ENCODE measurements at places on chromosomes 11 and 22.

- no peak for DNase-seq
Measured at GRCh38 chr22:47199261-47199978, 437.0 kb downstream of the TBC1D22A start.

DNA sequence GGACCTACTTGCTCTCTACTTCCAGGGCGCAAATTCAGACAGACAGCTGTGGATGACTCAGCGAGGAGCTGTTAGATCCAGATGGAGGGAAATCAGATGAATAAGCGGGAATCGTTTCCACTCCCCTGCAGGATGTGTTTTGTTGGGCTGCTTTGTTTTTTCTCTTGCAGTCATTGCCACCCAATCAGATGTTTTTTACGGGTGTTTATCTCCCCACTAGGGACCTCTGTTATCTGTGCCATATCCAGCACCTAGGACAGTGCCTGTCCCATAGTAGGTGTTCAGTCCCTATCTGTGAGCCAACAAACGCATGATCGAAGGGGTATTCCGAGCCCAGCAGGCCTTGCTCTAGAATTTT is 51.1 kb upstream of the PARVG start:
- no peak for DNase-seq

DNA sequence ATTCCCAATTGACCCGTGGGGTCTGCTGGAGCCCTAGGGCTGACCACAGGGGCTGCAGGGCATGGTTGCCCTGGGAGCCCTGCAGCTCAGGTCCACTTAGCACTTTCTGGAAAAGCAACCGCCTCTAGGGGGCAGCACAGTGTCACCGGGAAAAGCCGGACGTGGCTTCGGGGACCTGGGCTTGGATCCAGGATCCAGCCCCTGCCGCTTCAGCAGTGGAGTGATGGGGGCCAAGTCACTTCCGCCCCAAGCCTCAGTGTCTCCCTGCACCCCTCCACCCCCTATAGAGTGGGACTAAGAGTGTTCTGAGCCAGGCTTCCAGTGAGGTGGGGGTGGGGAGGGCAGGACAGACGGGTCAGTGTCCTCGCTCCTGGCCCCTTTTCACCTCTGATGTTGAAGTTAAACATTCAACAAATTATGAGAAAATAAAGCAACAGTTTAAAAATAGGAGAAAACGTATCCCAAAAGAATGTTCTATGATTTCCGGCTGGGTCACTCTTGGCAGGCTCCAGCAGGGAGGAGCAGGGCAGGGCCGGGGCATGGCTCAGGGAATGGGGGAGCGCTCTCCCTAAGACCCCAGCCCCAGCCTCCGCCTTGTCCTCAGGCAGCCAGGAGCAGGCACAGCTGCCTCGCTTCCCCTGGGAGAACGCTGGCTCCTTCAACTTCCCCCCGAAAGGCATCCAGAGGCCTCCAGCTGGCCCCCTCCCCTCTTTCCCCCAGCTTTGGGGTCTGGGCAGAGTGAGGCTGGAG is 96.5 kb upstream of the FGF3 start:
- DNase-seq: no peak

GRCh38 chr11:78789375-78789774 is 214.7 kb upstream of the NARS2 start:
- no peak for DNase-seq

- no peak for DNase-seq
Measured at GRCh38 chr22:41539146-41540005, 4.9 kb downstream of the POLR3H start.

DNA sequence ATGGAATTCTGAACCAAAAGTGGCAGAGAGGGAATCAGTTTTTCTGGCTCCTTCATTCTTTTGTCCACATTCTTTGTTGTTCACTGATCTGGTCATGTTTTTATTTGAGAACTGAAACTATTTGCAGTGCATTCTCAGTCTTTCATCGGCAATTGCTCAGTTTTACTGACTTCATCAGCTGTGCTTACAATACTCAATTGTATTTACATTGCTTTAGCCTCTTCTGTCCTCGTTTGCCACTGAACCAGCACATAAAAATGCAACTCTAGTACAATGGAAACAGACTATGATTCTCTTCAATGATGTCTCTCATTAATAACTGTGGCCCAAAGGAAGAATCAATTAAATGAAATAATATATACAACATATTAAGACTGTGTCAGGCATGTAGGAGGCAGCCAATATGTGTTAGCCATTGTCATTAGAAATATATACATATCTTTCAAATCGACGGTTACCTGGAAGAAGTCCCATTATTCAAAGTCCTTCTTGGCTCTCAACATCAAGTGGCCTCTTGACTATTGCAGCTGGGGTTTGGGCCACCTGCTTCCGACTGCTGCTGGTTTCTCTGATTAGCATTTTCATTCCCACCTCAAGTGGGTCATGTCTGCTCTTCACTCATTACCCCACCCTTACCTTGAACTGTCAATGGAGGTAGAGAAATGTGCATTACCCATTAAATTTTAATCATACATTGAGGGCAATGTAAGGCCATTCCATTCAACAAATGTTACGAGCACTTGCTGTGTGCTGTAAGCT is 600.1 kb downstream of the INSC start:
- DNase-seq: no peak

GRCh38 chr11:1348146-1348795 is 38.8 kb upstream of the TOLLIP start:
- DNase-seq: no peak

DNA sequence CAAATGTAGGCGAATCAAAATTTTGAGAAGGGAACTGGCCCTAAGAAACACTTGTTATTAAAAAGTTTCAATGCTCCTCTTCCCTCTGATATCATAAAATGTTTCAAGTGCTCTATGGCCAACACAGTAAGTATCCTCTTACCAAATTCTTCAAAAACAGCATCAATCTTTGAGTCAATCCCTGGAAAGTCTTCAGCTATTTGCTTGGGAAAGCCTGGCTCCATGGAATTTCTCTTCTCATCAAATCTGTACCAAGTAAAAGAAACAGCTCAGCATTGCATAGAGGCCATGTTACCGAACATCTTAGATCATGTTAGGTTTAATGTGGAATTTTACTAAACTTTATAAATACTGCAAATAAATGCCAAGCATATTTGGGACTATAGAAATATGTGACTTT is 6.3 kb downstream of the MMP3 start:
- DNase-seq: no peak

DNA sequence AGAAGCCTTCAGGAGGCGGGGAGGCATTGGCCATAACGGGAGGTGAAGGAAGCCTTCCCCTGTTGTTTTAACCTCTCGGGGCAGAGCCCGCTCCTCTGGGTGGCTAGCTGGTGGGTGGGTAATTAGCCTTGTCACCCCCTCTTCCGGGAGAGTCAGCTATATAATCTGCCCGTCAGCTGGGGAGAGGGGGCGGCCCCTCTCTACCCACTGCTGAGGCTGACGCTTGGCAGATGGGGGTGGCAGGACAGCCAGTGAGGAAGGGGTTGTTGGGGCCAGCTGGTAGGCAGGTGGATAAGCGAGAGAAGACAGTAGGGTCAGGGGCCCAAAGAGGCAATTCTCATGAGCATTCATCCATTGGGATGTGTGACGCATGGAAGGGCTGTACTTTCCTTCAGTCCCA is 33.0 kb upstream of the SYT7 start:
- DNase-seq: no peak

DNA sequence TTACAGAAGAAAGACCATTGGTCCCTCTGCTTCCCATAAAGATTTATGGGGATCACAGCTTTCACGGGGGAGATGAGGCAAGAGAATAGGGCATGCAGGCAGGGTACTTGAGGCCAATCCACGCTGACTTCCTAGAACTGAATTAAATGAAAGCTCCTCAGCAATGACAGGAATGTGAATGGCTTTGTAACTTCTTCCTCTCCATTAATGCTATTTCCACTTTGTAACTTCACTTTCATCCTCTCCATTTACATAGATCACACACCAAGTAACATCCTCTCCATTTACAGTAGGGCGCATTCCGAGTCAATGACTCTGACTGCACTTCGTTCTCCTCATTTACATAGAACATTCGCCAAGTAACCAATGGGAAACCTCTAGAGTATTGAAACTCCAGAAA is 89.8 kb downstream of the PIWIL4 start:
- DNase-seq: no peak

DNA sequence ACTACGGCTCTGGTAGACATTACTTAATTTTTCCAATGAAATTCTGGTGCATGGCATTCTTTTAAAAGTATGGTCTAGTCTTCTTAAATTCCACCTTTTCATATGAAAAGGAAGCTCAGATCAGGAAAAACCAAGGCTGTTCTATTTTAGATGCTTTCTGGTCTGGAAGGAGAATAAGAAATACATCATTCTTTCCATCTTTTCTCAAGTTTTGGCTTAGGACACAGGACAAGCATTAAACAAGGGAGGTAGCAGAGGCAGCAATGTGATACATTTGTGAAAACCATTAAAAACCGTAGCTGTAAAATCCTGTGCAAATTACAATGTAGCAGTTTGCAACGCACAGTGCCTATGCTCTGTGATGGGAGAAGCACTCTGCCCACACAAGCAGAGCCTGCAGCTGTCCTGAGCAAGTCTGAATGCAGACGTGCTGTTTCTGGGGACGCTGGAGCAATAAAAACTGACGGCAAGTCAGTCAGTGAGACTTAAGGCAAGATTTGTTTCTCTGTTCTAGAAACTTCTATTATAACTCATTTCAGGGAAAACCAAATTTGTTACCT is 23.7 kb downstream of the NAP1L4 start:
- DNase-seq: no peak

- no peak for DNase-seq
Measured at GRCh38 chr11:103924166-103925013, 112.0 kb upstream of the DDI1 start.

- no peak for DNase-seq
Measured at GRCh38 chr22:46114518-46115387, 35.6 kb upstream of the PPARA start.

DNA sequence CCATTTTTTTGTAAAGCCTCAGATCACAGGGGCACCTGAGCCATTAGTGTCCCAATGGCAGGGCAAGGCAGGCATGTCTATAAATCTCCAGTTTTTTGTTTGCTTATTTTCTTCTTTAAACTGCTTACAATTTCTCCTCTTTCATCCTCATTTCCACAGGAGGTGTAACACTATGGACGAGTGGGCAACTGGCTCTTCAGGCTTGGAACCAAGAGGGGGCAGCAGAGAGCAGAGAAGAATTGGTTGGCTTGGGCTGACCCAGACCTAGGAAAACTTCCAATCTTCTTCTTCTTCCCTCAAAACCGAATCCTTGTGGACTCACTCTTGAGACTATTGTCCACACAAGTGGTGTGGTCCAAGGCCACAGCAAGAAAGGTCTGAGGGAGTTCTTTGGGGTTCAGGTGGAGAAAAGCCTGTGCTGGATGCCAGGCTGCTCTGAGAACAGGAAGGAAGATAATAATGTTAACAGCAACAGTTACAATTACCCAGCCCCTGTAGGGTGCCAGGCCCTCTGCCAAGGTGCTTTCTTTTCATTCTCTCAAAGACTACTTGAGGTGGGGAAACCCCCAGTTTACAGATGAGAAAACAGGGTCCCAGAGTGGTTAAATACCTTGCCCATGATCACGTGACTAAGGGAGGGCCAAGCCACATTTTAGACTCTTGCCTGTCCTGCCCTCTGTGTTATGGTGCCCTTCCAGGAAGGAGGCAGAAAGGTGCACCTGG is 70.7 kb upstream of the E2F8 start:
- DNase-seq: no peak

GRCh38 chr11:120096369-120097191 is 41.3 kb downstream of the TRIM29 start:
- DNase-seq: no peak

GRCh38 chr22:48382197-48382596 is 1445.5 kb downstream of the BRD1 start:
- no peak for DNase-seq

GRCh38 chr11:73404506-73405145 is 28.4 kb downstream of the RELT start:
- no peak for DNase-seq

DNA sequence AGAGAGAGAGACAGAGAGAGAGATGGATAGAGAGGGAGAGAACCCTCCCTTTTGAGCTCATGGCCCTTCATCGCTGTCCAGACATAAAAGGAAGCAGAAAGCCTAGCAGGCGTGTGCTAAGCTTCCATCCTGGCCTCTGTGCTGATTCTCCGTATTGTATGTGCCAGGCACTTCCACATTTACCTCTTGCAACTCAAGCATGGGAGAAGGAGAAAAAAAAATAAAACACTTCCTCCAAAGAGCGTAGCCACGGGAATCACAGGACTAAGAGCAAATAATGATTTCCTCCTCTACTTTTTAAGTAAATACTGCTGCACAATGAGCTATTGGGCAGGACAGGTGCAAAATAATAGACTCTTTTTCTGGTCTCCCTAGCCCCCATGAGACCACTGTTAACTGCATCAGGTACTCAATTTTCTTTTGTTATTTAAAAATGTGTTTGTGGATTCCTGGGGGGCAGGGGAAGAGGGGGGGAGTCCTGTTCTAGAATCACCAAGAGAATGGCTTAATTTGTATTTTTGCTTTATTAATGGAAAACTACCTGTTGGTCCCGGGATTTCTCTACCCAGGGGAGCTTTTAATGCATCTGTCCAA is 154.3 kb downstream of the NXPE2 start:
- no peak for DNase-seq

DNA sequence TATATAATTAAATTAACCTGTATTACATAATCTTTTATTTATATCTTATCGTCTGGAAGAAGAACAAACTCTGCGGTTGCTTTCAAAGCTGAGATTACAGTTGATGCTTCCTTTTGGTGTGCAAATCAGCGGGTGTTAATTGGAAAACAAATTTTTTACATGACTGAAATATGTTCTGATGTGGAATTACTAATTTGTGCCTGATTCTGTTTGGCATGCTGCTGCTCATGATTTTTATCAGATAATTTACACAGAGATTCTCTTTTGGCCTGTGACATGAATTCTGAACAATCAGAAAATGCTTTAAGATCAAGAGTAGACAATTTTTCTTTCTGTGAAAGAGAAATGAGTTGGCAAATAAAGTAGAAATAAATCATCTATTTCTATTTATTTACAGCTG is 510.8 kb downstream of the NELL1 start:
- DNase-seq: no peak
